ENCODE measurements at places on chromosomes 4 and X.

DNA sequence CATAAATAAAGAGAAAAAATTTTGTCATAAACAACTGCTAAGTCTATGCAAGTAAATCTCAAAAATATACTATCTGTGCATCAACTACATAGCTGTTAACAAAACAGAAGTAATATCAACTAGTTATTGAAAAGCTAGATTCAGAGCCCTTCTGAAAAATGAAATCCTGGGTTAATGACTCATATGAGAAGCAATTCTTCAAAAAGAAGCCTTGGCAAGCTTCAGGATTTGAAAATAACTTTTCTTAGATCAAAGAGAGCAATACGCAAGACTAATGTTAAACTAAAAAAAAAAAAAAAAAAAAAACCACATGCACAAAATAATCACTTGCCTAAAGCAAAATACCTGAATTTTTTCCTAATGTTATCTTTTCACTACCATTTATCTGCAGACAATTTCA is 566.1 kb upstream of the BOD1L1 start:
- DNase-seq: no peak

DNA sequence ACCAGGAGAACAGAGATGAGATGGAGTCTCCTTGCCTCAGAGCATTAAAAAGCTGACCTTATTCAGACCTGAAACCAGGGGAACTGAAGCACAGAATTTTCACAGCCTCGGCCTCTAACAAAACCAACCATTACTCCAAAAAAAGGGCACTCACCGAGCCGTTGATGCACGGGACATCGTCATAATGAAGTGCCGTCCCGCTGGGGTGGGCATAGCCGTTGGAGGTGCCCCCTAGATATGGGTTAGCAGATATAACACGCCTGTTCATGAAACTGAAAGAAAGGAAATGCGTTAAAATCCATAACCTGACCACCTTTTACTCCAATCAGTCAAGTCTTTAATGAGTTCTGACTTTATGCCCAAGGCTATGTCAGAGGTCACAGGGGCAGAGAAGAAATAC is 153.6 kb downstream of the AFAP1 start:
- no peak for DNase-seq

GRCh38 chr4:75549019-75549418 is 6.8 kb upstream of the ODAPH start:
- no peak for DNase-seq

DNA sequence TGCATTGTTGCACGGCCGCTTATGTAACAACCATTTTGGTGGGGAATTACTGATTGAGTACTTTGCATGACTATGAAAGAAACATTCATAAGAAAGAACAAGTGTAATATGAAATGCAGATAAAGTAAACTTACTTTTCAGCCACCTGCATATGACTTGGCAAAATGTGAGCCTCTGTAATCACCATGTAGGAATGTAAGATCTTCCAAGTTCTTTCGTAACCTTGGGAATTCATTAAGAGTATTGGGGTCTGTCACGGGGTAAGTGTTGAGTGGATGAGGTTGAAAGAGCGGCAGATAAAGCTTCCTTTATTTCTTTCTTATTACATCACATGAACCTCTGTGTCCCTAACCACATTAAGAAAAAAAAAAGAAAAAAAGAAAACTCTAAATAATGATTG is 348.5 kb upstream of the NR3C2 start:
- DNase-seq: no peak
